Ovary (tissue), 10 donors: ENCODE measurements at places on chromosomes 3 and 15. TPM values are rescaled to one million over a fixed set of nuclear protein-coding genes. Genes with fewer than 3 reads are reported as not detected.

DNA sequence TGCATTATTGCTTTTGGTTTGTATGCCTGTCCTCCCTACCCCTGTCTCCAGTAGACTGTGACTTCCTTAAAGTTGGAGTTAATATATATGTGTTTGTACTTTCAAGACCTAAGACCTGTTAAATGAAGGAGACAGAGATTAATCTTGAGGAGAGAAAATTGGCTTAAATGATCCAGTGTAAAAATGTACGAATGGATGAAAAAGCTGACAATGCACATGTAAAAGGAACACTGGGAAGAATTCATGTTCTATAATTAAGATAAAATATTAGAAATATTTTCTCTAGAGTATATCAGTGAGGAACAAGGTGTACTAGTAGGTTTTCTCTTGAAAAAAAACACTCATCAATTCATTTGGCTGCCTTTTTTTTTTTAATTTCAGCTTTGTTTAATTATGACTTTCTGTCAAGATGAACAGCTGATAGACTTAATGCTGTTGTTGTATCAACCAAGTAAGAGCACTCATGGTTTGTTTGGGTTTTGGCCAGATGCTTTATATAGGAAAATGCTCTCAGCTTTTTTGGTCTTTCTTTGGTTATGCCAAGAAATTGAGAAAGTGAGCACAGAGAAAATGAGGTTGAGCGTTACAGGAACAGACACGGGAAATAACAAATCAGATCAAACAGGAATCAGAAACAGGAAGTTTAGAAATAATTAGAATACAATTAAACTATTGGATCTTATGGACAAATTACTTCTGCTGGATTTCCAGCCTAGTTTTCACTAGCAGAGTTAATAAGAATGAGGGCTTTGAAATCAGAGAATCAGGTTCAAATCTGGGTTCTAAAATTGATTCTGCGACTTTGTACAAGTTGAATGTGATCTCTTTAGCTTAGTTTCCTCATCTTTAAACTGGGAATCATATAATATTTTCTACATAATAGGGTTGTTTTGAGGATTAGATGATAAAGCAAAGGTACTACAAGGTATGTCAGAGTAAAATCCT is 38.3 kb upstream of the AADAC start:
- no peak for DNase-seq

GRCh38 chr3:128488991-128489673 is 3.9 kb downstream of the GATA2 start:
- peak; percentile 42 for DNase-seq

- no peak for DNase-seq
These were observed 160.1 kb downstream of the PLCL2 start for GRCh38 chr3:17044855-17045254.

DNA sequence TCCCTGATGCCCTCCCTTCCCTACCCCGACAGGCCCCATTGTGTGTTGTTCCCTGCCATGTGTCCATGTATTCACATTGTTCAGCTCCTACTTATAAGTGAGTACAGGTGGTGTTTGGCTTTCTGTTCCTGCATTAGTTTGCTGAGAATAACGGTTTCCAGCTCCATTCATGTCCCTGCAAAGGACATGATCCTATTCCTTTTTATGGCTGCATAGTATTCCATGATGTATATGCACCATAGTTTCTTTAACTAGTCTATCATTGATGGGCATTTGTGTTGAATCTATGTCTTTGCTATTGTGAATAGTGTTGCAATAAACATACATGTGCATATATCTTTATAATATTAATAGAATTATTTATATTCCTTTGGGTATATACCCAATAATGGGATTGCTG is 52.1 kb upstream of the TNFSF10 start:
- no peak for DNase-seq

- DNase-seq, result no peak
These were observed 142.8 kb upstream of the PLSCR5 start for GRCh38 chr3:146747928-146748327.

DNA sequence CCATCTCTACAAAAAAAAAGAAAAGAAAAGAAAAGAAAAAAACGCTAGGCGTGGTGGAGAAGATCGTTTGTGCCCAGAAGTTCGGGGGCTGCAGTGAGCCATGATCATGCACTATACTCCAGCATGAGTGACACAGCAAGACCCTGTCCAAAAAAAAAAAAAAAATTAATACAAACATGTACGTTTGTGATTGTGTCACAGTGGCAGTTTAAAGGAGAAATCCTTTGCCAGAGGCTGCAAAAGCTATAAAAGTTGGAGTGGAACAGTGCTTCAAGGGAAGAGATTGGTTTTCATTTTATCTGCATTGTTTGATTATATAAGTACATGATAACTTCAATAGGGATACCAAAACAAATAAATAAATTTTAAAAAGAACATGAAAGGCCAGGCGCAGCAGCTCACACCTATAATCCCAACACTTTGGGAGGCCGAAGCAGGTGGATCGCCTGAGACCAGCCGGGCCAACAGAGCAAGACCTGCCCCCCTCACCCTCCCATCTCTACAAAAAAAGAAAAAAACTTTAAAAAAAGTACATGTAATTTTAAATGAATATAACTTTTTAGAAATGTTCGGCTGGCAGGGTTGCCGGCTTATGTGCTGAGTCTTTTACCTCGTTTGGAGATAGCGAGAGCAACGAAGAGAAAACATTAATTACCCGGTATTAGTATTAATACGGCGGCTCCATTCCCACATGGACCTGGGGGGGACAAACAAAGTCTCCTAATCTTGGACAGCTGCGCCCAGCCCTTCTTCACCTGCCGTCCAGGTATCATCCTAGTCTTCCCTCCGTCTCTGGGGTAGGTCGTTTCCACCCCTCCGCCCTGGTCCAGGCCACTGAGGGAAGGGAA is 573 bp upstream of the DIS3L start:
- no peak for DNase-seq

DNA sequence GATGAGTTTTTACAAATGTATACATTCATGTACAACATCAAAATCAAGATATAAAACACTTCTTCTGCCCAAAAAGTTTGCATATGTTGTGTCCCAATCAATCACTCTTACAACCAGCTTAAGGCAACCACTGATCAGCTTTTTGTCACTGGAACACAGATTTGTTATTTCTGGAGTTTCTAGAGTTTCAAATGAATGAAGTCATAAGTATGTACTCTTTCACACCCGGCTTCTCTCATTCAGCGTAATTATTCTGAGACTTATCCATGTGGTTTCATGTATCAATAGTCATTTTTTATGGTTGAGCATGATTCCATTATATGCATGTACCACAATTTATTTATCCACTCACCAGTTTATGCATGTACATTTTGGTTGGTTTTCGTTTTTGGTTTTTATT is 53.0 kb upstream of the CORO2B start:
- no peak for DNase-seq

Gene SLC38A3
- total RNA-seq, result 3.0 TPM

Gene MESP1
- total RNA-seq, result 1.2 TPM

Gene ITPKA
- 0.78 TPM for total RNA-seq

Gene BFSP2
- not detected for total RNA-seq

Gene SLC28A2
- total RNA-seq, result 0.17 TPM

Gene TMEM108
- not detected for total RNA-seq
